Natural killer cell (primary cell): ENCODE measurements at places on chromosomes 5 and 9. TPM values are rescaled to one million over a fixed set of nuclear protein-coding genes. Genes with fewer than 3 reads are reported as not detected.

DNA sequence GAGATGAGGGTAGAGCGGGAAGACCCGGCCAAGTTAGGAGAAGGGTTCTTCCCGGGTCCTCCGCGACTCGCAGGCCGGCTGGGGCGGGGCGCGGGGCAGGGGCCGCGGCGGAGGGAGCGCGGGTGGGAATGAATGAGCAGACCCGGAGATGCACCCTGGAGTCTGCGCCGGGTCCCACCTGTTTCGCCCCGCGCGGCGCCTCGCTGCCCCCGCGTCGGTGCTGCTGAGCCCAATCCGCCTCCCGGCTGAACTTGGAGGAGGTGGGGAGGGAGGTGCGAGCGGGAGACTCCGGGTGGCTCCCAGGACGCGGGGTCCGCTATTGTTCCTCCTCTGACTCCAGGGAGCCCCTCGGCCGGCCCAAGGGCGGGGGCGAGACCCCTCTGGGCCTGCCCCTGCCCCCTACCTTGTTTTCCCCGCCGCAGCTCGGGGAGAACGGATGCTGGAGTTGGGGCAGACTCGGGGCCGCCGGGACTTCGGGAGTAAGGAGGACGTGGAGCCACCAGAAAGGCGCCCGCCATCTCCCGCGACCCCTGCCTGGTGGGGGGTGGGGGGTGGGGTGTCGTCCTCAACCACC, 659 bp downstream of the RAI14 start:
- DNase-seq, result no peak
- peaks cover 17% of the 10 kb centered on the region for H3K4me1 ChIP-seq
- H3K36me3 ChIP-seq, result no peaks in the 10 kb centered on the region
- H3K27ac ChIP-seq, result no peak overlapping the region

- H3K36me3 ChIP-seq, result no peaks in the 10 kb centered on the region
- no peak overlapping the region for H3K27ac ChIP-seq
- no peak for DNase-seq
- no peaks in the 10 kb centered on the region for H3K27me3 ChIP-seq
- no peaks in the 10 kb centered on the region for H3K4me1 ChIP-seq
- H3K4me3 ChIP-seq, result no peak overlapping the region
Observed at GRCh38 chr9:35313460-35313859, 151.7 kb downstream of the UNC13B start.

- H3K4me1 ChIP-seq, result no peaks in the 10 kb centered on the region
- no peak overlapping the region for H3K27ac ChIP-seq
- DNase-seq, result no peak
- H3K27me3 ChIP-seq, result no peaks in the 10 kb centered on the region
- H3K36me3 ChIP-seq, result no peaks in the 10 kb centered on the region
Observed at GRCh38 chr9:69678843-69679538, 6.8 kb upstream of the APBA1 start.

- H3K27me3 ChIP-seq, result no peaks in the 10 kb centered on the region
- no peaks in the 10 kb centered on the region for H3K36me3 ChIP-seq
- no peaks in the 10 kb centered on the region for H3K4me1 ChIP-seq
- no peak for DNase-seq
- H3K4me3 ChIP-seq, result no peak overlapping the region
- H3K27ac ChIP-seq, result no peak overlapping the region
Observed at GRCh38 chr5:136242136-136242535, 49.2 kb upstream of the SMIM32 start.

DNA sequence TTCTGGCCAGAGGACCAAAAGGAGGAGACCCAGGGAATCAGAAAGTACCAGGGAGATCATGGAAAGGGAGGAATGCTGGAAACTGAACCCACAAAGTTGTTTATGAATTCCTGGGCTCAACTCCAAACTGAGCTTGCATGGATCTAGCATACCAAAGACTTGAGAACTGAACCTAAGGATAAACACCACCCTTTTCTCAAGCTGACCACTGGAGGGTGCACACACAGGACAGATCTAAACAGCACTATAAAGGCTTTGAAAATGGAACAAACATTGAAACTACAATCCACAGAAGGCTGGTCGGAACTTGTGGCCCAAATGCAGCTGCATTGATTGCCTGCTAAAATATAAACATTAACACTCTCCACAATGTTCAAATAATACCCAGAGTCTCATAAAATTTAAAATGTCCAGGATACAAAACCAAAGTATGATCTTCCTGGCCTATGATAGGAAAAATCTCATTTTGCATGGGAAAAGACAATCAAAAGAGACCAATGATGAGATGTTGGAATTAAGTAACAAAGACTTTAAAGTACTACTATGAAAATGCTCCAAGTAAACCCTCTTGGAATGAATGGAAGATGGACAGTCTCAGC, 15.6 kb upstream of the IRF1 start:
- no peaks in the 10 kb centered on the region for H3K36me3 ChIP-seq
- no peak overlapping the region for H3K27ac ChIP-seq
- peaks cover 7% of the 10 kb centered on the region for H3K4me1 ChIP-seq
- peak; percentile 35 for DNase-seq

DNA sequence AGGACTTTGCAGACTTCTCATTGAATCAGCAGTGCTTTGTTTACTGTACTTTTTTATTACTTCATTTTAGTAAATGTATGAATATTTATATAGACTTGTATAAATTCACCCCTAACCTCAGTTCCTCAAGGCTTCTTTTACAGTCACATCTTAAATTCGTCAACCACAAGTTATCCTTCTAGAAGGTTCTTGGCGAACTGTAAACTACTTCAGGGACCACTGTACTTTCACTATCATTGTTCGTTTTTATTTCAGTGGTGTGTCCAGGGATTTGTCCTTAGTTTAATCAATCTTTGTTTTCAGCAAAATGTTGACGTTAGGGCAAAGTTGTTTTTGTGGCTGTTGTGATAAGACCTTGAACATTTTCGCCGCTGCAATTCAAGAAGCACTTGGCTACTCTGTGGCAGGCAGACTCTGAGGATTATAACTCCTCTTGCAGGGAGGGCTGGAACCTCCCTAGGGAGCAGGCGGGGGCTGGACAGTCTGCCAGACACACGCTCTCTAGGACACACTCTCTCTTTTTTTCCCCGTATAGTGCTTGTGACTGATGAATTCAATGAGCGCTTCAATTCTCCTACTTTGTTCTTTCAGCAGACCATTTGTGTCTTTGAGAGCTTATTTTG, 252.8 kb downstream of the FBXL7 start:
- H3K27me3 ChIP-seq, result no peaks in the 10 kb centered on the region
- no peak overlapping the region for H3K4me3 ChIP-seq
- no peaks in the 10 kb centered on the region for H3K36me3 ChIP-seq
- DNase-seq, result no peak
- no peaks in the 10 kb centered on the region for H3K4me1 ChIP-seq
- no peak overlapping the region for H3K27ac ChIP-seq

- H3K4me3 ChIP-seq, result no peak overlapping the region
- DNase-seq, result no peak
- H3K4me1 ChIP-seq, result peaks cover 15% of the 10 kb centered on the region
- no peak overlapping the region for H3K27ac ChIP-seq
- H3K27me3 ChIP-seq, result no peaks in the 10 kb centered on the region
Observed at GRCh38 chr5:154648706-154649105, 106.5 kb upstream of the LARP1 start.

DNA sequence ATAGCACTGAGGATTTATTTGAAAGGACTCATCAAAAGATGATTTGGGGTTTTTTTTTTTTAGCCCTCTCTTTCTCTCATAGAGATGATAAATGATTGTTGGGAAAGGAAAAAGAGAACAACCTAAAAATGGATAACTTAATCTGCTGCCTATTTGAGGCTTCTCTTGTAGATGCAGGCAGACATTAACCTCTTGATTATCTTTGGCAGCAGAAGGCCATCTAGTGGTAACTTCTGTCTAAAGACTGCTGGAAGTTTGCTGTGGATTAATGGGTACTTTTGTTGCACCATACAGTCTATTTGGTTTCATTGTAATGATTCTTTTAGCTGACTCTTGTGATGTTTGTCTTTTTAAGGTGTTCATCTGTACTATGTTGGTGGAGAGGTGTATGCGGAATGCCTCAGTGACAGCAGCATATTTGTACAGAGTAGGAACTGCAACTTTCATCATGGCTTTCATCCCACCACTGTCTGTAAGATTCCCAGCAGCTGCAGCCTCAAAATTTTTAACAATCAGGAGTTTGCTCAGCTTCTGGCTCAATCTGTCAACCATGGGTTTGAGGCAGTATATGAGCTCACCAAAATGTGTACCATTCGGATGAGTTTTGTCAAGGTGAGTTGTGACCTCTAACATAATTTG, 18.8 kb downstream of the SMIM32 start:
- H3K27me3 ChIP-seq, result no peaks in the 10 kb centered on the region
- no peaks in the 10 kb centered on the region for H3K4me1 ChIP-seq
- H3K27ac ChIP-seq, result no peak overlapping the region
- H3K4me3 ChIP-seq, result no peak overlapping the region
- peaks cover 25% of the 10 kb centered on the region for H3K36me3 ChIP-seq
- no peak for DNase-seq

Gene TEK
- total RNA-seq, result not detected

Gene CKMT2
- not detected for total RNA-seq

Gene HTR1A
- total RNA-seq, result not detected
